ENCODE measurements at places on chromosomes 5 and 9. TPM values are rescaled to one million over a fixed set of nuclear protein-coding genes. Genes with fewer than 3 reads are reported as not detected.

The ENTPD8 gene
- total RNA-seq: 0.24 TPM

The SPEF2 gene
- total RNA-seq: 7.9 TPM

The GABRA6 gene
- total RNA-seq: not detected

The ZNF366 gene
- not detected for total RNA-seq

The PGGT1B gene
- total RNA-seq: 38.1 TPM

The MZB1 gene
- total RNA-seq: not detected

The TRIM36 gene
- 11.1 TPM for total RNA-seq

The RNF183 gene
- not detected for total RNA-seq

The ADAMTS13 gene
- total RNA-seq: 8.8 TPM

The KIF12 gene
- total RNA-seq: 0.47 TPM

The NDOR1 gene
- total RNA-seq: 20.5 TPM

The PCDHGA9 gene
- total RNA-seq: 1.9 TPM

The PFN3 gene
- not detected for total RNA-seq

The ORM2 gene
- total RNA-seq: not detected

The ITGA2 gene
- 0.44 TPM for total RNA-seq

The PIP5KL1 gene
- 2.9 TPM for total RNA-seq

The SLC12A2 gene
- 37.9 TPM for total RNA-seq

The HACD4 gene
- 2.4 TPM for total RNA-seq

The FAM78A gene
- total RNA-seq: 1.0 TPM

The GLDC gene
- 0.78 TPM for total RNA-seq

The PRUNE2 gene
- total RNA-seq: 1.3 TPM

All from osteocyte (in vitro differentiated cells).